Astrocyte (in vitro differentiated cells and primary cell): ENCODE measurements at places on chromosomes 5 and 9. TPM values are rescaled to one million over a fixed set of nuclear protein-coding genes. Genes with fewer than 3 reads are reported as not detected.

DNA sequence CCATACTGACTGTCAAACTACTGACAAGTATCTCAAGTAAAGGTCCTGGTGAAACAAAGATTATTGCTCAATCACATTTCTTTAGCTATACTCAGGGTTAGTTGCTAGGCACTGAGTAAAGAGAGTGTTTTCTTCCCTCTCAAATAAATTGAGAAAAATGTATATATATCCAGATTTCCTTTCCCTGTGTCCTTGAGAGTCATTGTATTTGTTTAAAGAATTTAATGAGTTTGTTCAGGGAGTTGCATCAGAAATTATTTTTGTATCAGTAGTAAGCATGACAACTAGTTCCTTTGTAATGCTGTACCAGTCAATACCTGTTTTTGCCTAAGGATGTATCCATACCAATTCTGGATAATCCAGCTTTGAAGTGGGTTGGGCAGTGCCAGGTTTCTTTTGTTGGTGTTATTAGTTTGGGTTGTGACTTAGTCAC, 3.2 kb upstream of the ANKHD1 start:
- no peak for DNase-seq

DNA sequence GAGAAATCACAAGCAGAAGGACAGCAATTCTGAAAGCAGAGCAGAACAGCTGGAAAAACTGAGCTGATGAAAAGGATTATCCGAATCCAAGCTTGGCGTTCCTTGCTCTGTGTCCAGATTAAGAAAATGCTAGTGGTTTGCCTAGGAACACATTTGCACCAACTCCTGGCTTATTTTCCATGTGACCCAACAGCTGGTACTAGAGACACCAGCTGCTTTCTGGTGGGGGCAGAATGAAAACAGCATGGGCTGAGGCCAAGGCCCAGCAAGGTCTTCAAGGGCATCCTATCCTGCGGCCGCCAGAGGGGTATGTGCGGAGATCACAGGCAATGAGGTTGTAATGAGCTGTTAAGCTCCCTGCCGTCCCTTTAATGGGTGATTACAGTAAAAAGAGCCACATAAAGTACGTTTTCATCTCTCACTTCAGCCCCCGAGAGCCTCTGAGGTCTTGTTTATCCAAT, 131.5 kb downstream of the DOCK8 start:
- DNase-seq: no peak

DNA sequence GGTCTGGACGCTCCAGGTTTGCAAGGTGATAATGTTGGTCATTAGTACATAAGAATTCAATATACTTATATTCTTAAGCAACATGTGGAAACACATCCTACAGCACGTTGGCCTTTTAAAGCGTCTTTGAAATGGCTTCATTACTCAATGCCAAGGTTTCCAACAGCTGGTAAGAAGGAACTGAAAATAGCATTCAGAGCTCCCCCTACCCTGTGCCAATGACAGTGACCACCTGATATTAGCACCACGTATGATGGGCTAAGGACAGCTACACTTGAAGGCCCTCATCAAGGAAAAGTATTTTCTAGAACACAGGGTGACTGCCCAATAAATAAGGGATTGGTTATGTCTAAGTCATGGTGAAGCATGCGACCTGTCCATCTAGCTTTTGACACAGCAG, 9.9 kb downstream of the ZNF622 start:
- DNase-seq: no peak

DNA sequence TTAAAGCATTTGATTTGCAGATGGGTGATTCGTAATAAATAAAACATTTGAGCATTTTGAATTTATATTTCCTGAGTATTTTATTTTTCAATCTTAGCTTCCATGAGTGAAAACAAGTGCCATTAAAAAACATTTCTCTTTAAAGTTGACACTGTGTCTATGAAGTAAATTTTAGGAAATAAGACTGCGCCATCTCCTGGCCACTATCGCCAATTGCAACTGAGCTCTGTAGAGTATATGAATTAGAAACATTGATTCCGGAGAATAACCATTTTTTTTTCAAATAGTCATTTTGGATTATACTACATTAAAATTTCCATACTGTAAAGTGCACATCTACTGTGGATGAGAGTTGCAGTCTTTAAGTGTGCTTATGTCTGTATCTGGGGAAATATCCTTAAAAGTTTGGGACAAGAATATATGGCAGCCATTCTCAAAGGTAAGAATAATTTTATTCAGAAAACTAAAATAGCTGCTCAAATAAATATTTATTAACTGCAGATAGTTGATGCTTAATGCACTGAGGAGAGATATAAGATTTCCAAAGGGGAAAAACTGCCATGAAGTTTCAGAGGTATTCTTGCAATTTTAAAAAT, 5.9 kb downstream of the DMRTA1 start:
- no peak for DNase-seq

GRCh38 chr5:143892271-143892670, 80.3 kb downstream of the HMHB1 start:
- DNase-seq: no peak

- no peak for DNase-seq
These were observed 21.4 kb upstream of the ISOC1 start for GRCh38 chr5:129073111-129073510.

GRCh38 chr5:135032999-135033861, 798 bp downstream of the PITX1 start:
- no peak for DNase-seq

DNA sequence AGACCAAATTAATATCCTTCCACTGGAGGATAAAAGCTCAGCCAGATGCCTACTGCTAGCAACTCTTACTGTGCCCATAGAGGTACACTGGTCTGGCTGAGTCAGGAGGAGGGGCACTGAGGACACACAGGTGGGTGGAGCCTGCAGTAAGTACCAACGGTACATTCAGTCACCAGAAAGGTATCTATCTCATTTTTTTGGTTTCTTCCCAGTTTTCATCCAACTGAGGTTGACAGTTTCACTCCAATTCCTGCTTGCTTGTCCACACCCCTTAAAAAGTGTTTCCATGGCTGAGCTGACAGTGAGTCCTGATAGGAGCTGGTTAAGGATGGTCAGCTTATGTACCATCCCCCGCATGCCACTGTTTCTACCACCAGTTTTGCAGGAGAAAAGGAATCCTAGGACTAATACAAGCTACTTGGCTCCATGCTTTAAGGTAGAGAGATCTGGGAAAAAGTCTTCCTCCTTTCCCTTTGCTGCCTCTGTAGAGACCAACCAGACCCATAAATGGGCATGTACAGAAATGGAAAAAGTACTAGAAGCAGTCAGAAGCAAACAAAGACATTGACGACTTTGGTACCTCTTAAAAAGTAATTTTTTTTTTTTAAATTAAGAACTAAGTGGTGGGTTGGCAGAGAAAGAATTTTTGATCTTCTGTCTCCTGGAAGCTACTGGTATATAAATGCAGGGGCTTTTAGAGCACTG, 3.2 kb downstream of the ELL2 start:
- peak; percentile 39 for DNase-seq

- DNase-seq: no peak
These were observed 288.5 kb downstream of the ZNF608 start for GRCh38 chr5:124457901-124458300.

DNA sequence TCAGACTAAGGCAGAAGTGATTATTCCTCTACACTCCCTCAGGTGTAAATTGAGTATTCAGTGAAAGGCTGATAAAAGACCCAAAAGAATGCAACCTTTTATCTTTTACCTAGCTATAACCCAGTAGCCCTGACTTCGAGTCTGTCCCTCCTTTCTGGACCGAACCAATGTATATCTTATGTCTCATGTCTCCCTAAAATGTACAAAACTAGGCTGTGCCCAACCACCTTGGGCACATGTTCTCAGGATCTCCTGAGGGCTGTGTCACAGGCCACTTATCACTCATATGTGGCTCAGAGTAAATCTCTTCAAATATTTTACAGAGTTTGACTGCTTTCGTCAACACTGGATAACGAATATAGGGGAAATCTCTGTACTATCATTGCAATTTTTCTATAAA, 12.7 kb downstream of the FBXL17 start:
- DNase-seq: no peak

DNA sequence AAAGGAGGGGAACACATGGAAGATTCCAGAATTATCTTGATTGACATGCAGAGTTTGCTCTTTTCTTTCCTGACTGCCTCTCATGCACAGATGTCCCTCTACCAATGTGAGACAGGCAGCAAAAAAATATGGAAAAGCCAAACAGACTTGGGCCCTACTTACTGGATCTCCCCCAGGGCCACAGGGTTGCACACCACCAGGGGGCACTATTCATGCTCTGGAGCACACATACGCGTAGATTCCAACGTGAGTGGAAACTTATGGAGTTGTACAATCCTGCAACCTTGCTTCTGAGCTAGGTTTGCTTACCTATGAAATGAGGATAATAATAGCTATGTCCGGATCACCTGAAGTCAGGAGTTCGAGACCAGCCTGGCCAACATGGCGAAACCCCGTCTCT, 319.5 kb downstream of the ARHGEF28 start:
- no peak for DNase-seq

- no peak for DNase-seq
These were observed 33.9 kb downstream of the PNPLA7 start for GRCh38 chr9:137516144-137516917.

GRCh38 chr9:78871452-78872331, 574.8 kb downstream of the PSAT1 start:
- DNase-seq: peak; percentile 96

DNA sequence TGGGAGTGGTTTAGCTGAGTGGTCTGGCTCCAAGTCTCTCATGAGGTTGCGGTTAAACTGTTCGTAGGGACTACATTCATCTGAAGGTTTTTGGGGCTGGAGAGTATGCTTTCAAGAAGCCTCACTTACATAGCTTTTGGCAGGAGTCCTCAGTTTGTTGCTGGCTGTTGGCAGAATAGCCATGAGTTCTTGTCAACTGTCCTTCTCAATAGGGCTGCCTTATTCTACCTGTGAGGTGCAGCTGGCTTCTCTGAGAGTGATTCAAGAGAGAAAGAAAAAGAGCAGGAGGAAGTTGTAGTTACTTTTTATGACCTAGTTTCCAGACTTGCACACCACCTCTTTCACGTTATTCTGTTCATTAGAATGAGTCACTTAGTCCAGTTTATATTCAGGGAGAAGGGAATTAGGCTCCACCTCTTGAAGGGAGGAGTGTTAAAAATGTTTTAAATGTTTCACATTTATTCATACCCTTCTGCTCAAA, 33.2 kb downstream of the YTHDC2 start:
- peak; percentile 93 for DNase-seq

GRCh38 chr5:122447072-122447471, 135.0 kb downstream of the SNCAIP start:
- DNase-seq: no peak

PCDHGA1 gene
- total RNA-seq: 0.17 and 0.27 TPM in 2 replicates

DNA sequence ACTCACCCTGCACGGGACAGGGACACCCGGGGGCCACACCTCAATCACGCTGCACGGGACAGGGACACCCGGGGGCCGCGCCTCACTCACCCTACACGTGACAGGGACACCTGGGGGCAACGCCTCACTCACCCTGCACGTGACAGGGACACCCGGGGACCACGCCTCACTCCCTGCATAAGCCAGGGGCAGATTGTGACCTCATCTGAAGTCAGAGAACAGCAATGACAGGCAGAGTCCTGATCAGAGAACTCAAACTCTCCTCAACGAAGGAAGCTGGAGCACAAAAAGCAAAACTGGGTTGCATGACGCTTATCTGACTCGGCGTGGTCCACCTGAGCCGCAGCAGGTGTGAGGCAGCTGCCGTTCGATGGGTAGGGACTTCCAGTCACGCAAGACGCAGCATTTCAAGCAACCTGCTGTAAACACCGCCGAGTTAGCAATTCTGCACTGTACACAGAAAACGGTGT, 3.2 kb downstream of the TERT start:
- DNase-seq: no peak

GRCh38 chr9:126327006-126327713, 531 bp downstream of the MVB12B start:
- DNase-seq: no peak

COL27A1 gene
- 27.6 and 31.2 TPM in 2 replicates for total RNA-seq

TAL2 gene
- not detected in 2 replicates for total RNA-seq

GRCh38 chr5:135008981-135009735, 24.9 kb downstream of the PITX1 start:
- DNase-seq: no peak

DNA sequence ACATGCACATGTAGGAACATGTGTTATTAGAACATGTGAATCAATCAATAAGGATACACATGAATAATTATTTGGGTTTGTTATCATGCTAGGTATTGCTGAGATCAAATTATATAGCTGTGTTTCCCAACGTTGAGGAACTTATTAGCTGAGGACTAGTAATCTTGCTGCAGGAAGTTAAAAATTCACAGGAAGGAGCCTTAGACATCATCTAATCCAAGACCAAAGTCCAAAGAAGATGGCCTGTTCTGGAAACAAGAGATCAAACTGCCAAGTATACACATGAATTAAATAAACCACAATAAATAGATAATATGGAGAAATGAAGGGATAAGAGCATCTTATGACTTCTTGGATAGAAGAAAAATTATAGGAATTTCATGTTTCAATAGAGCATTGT, 19.9 kb downstream of the POU5F2 start:
- no peak for DNase-seq

DNA sequence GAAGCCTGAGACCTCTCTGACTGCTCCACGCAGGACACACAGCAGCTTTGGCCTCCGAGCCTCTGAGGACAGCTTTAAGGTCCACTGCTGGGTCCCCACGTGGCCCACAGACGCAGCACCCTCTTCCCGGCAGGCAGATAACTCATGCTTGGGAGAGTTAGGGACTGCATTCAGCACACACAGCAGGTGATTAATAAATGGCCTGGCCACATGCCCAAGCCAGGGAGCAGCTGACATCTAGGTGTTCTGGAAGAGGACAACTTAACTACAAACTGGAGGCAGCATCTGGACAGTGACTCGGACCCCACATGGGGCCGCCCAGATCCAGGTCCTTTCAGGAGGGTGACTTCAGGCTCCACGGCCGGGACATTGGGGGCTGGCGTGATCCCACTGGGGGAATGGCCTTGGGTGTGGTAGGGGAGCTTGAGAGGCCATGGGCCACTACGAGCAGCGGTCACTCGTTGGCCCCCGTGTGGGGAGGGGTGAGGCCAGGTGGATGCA, 11.3 kb downstream of the NINJ1 start:
- no peak for DNase-seq

- DNase-seq: no peak
These were observed 650 bp downstream of the DCTN4 start for GRCh38 chr5:150758203-150758530.

- DNase-seq: peak; percentile 12
These were observed 111.5 kb downstream of the HTR4 start for GRCh38 chr5:148542812-148543211.

GRCh38 chr5:68849906-68850305, 243.9 kb upstream of the SLC30A5 start:
- DNase-seq: no peak

DNA sequence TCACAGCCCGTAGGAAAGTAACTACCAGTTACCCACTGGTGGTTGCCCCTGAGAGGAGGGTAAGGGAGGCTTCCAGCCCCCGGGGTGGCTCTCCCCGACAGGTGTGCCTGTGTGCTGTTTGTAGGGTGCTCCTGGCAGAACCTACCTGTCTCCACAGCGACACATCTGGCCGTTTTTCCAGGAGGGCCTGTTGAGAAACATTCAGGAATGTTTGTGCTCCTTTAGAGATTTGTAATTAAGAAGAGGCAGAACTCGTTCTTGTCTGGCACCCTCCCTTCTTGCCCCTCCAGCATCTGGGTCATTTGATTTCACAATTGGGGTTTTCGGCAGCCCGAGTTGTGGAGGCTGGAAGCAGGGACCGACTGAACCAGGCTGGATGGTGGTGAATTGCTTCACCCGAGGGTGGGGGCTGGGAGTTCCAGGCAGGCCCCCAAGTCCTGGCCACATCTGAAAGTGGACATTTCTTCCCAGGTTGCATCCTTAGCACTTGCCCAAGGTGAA, 74.2 kb downstream of the WWC1 start:
- peak; percentile 8 for DNase-seq
